WERI-Rb-1 (cell line): ENCODE measurements at places on chromosomes 2 and 18.
A peak's percentile ranks its signal among the peaks of the same experiment; 100 is the strongest.

DNA sequence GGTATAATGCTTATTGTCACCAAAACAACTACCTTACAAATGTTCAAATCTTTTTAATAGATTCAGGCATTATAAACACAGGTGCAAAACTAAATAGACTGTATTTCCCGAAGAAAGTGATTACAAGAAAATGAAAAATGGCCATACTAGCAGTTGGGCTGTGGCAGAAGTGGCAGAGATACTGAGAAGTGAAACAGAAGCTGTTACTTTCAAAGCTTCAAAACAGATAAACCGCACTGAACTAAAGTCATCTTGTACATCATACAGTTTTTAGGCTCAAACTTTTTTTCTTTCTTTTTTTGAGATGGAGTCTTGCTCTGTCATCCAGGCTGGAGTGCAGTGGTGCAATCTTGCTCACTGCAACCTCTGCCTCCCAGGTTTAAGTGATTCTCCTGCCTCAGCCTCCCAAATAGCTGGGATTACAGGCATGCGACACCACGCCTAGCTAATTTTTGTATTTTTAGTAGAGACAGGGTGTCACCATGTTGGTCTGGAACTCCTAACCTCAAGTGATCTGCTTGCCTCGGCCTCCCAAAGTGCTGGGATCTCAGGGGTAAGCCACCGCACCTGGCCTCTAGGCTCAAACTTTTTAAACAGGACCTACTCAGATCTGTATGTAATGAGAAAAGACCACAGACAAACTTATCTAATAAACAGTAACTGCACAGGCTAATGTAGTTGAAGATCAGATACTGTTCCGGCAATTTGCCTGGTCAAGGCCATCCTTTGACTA, 77.9 kb upstream of the SATB2 start:
- no peak for DNase-seq

DNA sequence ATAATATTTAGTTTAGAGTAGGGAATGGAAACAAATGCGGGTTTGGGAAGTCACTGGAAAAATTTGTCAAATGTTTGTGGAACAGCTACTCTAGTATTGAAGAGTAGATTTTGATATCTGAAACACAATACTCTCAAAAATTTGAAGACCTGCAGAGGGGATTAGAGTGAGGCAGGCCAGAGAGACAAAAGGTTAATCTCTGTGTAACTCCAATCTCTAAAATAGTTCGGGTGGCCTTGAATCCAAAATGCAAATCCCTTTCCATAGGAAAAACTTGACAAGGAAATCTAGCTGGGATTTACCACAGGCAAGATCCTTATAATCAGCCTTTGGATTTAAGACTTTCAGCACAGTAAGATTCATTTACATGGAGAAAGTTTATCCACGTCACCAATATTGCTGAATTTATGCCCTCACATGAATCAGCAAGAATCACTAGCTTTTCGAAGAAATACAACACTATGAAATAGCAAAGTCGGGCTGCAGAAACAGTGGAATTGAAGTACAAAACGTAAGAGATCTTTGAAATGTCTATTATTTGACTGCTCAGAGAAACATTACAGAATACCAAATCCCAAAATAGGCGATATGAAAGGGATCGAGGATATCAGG, 423.7 kb upstream of the ZNF804A start:
- no peak for DNase-seq

GRCh38 chr18:8367217-8367988, 241.8 kb upstream of the RAB12 start:
- peak; percentile 54 for DNase-seq

- no peak for DNase-seq
These were observed 122.5 kb downstream of the FOXI3 start for GRCh38 chr2:88329815-88330603.

DNA sequence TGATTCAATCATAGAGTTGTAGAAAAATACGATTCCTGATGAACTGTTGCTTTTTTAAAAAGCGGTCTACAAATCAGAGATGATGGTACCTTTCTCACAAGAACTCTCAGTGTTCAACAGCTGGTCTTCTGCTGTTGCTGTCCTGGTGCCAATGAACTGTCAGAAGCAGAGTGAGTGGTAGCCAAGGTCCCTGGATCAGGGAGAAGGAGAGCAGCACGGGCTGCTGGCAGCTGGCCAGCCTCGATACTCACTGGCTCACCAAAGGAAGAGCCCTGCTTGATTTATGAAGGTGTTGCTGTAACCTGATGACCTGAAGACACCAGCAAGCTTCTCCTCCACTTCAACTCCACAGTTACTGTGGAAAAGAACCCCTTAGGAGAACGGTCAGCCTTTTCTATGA, 300.8 kb upstream of the SOX11 start:
- no peak for DNase-seq

- DNase-seq, result peak; percentile 50
These were observed 43.4 kb downstream of the ZNF516 start for GRCh38 chr18:76451396-76452331.

GRCh38 chr2:140085674-140086073, 1305.5 kb upstream of the NXPH2 start:
- no peak for DNase-seq

GRCh38 chr2:64711252-64711800, 57.6 kb upstream of the SERTAD2 start:
- no peak for DNase-seq

GRCh38 chr2:120669971-120670370, 65.7 kb upstream of the GLI2 start:
- no peak for DNase-seq

DNA sequence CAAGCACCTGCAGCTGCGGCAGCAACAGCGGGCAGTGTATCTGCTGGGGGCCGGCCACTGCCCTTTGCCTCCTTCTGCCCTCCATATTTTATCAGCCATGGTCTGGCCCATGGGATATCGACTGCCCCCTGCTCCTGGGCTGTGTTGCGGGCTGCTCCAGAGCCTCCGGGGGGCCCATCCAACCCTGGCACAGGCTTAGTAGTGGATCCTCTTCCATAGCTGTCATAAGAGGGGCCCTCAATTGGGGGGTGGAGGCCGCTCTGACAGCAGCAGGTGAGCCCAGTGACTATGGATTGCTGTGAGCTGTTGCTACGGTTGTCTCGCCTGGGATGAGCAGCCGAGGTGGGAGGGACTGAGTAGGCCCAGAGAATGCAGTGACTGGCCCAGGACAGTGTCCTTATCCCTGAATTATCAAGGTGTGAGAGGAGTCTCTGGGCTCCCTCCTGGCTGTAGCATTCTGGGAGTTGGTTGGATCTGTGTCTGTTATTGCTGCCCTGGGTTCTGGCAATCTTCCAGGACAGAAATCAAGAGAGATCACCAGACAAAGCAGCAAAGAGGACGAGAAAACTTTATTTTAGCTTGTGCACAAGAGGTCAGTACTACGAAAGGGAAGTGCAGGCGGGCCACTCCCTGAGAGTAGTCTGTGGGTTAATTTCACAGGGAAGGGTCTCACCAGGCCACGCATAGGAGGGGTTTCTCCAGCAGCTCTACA, 145.1 kb downstream of the ASB1 start:
- no peak for DNase-seq

GRCh38 chr2:42101206-42102023, 53.6 kb downstream of the PKDCC start:
- no peak for DNase-seq

- no peak for DNase-seq
These were observed 69.1 kb downstream of the COA5 start for GRCh38 chr2:98539056-98539735.

DNA sequence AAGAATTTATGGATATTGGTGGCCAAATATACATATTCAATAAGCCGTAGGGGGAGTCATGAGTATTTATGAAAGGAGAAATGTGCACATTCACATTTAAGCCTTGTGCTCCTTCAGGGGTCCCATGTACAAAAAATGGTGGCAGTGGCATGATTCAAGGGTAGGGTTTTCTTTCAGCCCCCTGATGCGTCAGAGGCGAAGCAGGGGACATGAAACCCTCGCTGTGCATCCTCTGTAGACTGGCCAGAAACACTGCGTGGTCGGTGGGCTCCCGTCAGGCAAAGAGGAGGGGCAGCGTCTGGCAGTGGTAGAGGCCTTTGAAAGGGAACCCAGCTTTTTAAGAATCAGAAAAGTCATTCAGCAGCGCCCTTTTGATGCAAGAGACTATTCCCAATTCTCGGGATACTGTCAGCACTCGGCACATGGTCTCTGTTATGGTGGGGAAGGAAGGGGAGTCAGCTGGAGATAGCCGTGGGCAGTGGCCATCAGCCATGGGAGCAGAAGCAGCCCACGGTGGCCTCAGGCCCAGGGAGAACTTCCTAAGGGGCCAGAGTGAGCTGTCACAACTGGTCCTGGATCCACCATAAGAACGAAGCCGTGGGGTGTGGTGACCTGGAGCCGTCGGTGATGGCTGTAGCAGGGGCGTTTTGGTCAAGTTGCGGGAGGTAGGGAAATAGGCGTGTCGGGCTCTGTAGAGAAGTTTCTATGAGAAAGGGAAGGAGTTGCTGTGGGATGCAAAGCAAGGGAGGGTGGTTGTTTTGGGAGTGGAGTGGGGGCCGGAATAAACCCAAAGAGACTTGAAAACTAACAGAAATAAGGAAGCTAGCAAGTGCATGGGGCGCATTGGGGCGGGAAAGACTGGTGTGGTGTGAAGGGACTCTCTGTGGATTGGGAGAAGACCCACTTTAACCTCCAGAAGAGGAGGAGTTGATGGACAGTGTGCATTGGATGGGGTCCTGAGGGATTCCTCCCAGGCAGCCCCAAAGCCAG, 95.6 kb downstream of the SH3BP4 start:
- DNase-seq, result no peak

DNA sequence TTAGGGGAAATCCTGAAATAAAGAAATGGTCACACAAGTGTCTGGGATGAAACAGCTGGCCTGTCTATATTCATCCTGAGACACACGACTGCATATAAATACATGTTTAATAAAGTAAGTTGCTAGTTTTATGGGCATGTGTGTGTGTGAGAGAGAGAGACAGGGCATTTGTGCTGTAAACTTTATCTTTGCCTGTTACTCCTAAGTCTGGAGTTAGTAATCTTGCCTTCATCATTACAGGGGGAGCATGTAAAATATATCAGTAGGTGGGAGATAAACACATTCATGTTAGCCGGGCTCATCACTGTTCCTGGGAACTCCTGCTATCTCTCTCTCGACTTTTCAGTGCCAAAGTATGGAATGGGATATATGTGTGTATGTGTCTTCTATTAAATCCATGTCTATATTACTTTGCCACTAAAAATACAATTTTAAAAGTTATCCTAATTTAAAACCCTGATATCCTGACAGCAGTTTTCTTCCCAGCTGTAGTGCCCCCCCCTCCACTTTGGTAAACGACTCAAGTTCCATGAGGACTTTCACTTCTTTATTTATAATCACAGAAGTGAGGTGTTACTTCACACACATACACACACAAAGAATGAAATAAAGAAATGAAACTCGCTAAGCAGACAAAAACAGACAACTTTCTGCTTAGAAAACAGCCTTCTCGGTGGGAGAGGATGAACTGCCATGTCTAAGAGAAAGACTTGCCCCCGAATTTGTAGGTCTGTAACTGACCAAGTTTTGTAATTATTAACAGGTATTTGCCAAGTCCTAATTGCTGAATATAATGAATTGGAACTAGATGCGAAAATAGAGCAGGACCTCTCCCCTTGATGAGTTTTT, 947 bp downstream of the ZEB2 start:
- no peak for DNase-seq

- DNase-seq, result no peak
These were observed 468.7 kb downstream of the PID1 start for GRCh38 chr2:228802181-228803071.

- DNase-seq, result no peak
These were observed 351.7 kb downstream of the HRH4 start for GRCh38 chr18:24811950-24812681.

- peak; percentile 96 for DNase-seq
These were observed 17.5 kb downstream of the LYPD1 start for GRCh38 chr2:132652474-132652873.

GRCh38 chr2:215136669-215137328, 1.6 kb downstream of the ABCA12 start:
- peak; percentile 58 for DNase-seq

GRCh38 chr2:188306271-188306670, 14.6 kb downstream of the GULP1 start:
- DNase-seq, result no peak

DNA sequence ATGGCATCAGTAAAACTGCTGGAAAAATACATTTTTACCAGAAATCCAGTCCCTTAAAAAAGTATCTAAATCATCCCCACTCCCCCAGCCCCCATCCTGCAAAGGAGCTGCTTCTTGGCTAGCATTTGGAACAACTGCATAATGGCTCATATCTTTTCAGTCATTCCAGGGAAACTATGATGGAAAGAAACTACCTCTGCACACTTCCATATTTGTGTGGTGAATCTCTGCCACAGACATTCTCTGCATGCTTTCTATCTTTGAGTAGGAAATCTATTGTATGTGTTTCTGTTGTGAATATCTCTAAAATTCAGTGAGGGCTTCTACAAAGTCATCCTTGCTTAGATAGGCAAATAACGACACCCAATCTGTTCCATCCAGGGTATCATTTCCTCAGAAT, 632.3 kb downstream of the LRP1B start:
- DNase-seq, result no peak

GRCh38 chr18:6203791-6204190, 210.9 kb downstream of the L3MBTL4 start:
- no peak for DNase-seq

GRCh38 chr2:95552911-95553310, 38.9 kb upstream of the TRIM43 start:
- DNase-seq, result peak; percentile 10

DNA sequence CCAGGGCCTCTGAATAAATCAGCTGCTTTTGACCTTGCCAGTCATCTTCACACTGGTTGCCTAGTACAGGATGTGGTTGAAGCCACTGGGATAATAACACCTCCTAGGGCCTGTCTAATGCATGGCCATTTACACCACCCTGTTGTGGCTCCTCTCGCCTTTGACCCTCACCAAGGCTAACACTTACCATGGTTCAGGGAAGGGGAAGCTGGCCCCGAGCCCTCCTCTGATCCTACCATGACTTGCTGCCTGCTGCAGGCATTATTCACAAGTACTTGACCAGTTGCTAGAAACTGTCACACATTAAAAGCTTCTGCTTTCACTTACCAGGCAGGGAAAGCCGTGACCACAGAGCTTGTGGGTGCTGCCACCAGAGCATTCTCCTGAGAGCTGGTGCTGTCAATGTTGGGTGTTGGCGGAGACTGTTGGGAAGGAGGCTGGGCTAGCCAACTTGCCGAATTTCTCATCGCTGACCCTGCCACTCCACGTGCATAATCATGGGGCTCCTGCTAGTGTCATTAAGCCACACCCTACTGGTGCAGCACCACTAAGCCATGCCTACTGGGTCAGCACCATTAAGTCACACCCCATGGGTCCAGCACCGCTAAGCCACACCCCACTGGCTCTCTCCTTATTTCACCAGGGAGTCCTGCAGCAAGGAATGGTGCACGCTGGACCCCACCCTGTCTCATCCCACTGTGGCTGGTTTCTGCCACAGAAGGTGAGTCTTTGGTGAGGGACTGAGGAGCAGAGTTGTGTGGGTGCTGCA, 47.0 kb upstream of the TTC39C start:
- no peak for DNase-seq
